CD8-positive, alpha-beta T cell (primary cell): ENCODE measurements at places on chromosomes 12 and 14.

- no peak for DNase-seq
Observed at GRCh38 chr12:132286912-132287311, 42.5 kb downstream of the GALNT9 start.

DNA sequence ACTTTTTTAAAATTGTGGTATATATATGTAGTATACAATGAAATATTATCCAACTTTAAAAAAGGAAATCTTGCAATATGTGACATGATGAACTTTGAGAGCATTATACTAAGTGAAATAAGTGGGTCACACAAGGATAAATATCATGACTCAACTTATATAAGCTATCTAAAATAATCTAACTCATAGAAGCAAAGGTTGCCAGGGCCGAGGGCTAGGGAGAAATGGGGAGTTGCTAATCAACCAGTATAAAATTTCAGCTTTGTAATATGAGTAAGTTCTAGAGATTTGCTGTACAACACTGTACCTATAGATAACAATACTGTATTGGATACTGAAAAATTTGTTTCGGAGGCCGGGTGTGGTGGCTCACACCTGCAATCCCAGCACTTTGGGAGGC lies 38.5 kb downstream of the TAOK3 start:
- no peak for DNase-seq

DNA sequence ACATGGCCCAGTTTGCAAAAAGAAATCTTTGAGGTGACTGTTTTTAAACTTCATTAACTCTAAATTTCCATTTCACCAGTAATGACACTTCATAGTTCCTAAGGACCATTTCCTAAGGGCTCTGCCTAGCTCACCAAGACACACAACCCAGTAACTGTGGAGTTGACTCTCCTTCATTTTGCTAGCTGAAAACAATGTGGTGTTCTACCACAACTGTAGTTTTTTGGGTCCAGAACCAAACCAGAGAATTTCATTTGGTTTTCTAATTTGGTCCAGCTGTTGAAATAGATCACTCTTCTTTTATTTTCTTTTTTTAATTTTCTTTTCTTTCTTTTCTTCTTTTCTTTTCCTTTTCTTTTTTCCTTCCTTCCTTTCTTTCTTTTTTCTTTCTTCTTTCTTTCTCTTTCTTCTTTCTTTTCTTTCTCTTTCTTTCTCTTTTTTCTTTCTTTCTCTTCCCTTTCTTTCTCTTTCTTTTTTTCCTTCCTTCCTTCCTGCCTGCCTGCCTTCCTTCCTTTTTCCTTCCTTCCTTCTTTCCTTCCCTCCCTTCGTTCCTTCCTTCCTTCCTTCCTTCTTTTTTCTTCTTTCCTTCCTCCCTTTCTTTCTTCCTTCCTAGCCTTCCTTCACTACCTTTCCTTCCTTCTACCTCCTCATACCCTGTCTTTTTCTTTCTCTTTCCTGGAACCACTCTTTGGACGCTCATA lies 18.5 kb upstream of the LUM start:
- no peak for DNase-seq

DNA sequence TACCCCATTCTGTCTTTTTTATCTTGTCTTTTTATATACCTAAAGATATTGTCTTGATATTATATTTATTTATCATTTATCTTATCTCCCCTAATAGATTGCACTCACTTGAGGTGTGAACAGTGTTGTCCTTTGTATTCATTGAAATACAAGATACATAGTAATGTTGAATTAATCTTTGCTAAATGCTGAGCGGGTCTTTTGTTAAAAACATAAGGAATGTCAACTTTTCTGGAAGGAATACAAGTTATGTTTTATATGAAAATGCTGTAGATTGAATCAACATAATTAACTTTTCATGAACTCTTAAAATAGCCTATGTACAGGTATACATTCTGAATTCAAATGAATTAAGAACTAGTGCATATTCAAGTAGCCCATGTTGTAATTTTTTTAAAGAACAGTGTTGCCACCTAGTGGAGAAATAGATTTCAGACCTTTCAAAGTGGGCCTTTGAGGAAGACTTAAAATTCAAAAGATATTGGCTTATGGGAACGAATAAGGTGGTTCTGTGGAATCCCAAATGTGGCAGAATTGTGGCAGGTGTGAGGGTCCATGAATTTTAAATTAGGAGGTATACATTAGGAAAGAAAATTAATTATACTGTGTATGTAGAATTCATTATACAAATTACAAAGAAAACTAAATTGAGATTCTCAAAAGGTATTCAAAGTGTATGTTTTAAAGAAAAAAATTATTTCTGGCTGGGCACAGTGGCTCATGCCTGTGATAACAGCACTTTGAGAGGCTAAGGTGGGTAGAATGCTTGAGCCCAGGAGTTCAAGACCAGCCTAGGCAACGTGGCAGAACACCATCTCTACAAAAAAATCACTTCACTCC lies 19.1 kb downstream of the BBOF1 start:
- DNase-seq: no peak

- DNase-seq: no peak
Observed at GRCh38 chr12:48039151-48039550, 34.9 kb upstream of the COL2A1 start.

- no peak for DNase-seq
Observed at GRCh38 chr12:88230271-88230670, 88.2 kb downstream of the TMTC3 start.

DNA sequence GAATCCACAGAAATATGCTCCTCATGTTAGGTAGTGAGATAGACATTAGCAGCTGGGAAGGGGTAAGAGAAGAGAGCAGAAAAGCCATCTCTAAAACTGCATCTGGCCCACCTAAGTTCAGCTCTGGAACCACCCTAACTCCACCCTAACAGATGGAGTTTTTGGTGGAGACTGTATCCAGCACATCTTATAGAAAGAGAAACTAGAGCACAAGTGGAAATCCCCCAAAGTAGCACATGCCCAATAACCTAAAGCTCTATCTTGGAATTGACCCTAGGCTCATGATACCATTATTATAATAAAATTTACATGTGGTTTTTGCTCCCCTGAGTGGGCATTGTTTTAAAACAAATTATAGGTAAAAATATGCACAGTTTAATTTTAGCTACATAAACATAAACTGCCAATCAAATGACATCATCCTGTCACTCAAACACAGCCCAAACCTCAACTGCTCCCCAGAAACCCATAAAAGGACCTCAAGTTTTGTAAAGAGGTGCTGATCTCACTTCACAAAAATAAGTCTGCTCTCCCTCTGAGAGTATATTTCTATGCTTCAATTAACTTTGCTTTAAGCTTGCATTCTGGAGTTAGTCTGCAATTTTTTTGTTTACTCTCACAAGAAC lies 206.4 kb downstream of the PIK3C2G start:
- DNase-seq: no peak

GRCh38 chr14:72583316-72584272 lies 310.3 kb downstream of the DPF3 start:
- DNase-seq: no peak

- DNase-seq: no peak
Observed at GRCh38 chr12:65495233-65495632, 216.8 kb downstream of the MSRB3 start.

- DNase-seq: no peak
Observed at GRCh38 chr14:22599349-22599748, 1.2 kb downstream of the ABHD4 start.

DNA sequence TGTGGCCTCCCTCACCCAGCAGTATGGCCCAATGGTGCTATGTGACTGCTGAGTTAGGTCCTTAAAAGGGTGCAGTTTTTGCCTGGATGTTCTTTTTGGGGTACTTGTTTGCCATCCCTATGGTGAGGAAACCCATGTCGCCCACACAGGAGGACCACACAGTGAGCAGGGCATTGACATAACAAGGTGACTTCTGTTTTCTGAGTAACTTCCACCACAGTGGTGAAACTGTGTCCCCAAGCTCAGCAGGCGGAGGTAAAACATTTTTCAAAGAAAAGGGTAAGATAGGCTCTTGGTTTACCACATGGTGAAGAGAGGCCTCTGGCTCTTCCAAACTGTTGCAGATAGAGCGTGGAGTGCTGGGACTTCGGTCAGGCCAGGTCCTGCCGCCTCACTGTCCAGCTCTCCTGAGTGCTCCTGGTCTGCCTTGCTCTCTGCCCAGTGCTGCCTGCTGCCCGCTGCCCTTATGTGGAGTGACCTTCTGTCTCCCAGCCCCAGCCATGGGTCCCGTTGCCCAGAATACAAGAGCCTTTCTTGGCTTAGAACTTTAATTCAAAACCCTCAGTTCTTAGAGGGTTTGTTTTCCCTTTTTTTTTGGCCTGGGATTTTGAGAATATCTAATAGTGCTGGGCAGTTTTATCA lies 54.0 kb downstream of the TRAF3 start:
- no peak for DNase-seq

DNA sequence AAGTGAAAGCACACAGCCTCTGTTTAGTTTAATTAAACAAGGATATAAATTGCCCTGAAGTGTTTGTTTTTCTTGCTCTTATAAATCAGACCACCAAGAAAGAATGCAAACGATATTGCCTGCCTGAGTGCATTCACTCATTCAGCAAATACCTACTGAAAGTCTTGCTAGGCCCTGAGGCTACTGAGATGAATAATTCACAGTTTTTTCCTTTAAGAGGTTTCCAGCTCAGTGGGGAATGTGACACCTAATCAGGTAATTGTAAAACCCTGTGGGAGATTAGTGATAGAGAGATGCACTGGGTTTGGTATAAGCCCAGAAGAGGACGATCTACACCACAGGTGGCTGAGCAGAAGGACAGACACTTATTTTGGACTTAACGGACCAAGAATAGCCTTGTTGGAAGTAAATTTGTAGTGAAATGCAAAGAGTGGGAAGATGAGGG lies 151.4 kb downstream of the SLC35F4 start:
- DNase-seq: no peak

DNA sequence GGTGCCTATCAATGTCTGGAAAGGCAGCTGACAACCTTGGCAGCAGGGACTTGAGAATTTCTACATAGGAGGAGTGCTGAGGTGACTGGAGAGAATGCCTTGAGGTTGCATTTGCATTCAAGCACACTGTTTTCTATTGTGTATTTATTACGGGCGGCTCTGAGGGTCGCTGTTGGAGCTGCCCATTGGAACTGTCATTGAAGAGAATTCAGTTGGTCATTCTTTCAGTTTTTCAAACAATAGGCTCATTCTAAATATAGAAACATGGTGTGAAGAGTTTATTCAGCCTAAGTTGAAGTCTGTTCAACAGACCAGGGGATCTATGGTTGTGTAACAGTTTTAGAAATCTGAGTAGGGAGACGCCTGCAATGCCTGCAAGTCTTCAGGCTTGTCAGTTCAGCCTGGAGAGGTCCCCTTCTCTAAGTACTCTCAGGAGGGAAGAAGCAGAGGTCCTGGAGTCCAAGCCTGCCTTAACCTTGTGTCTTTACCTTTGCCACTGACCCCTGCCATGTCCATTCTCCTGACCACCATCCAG lies 9.8 kb upstream of the ABHD12B start:
- DNase-seq: no peak

DNA sequence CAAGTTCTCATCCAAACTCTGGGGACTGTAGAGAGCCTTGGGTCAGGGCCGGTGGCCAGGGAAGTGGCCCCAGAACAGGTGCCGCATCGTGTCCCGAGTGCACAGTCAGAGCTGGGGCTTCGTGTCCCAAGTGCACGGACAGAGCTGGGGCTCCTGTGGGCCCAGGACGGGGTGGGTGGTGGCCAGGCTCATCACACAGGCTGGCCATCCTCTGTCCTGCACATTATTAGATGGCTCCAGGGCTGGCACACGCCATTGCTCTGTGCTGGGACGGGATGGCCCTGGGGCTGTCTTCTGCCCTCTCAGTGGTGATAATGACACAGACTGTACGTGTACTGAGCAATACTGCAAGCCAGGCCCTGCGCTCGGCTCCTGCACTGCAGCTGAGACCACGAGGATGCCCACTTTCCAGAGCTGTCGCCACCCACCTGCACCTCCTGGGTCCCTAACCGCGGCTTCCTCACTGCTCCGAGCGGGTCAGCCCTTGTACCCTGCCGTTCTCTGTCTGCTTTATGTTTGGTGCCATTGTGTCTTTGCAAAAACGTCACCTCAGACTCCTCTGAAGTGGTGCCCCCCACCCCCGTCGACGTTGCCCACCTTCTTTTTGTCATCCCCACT lies 1.9 kb downstream of the FBRSL1 start:
- no peak for DNase-seq

DNA sequence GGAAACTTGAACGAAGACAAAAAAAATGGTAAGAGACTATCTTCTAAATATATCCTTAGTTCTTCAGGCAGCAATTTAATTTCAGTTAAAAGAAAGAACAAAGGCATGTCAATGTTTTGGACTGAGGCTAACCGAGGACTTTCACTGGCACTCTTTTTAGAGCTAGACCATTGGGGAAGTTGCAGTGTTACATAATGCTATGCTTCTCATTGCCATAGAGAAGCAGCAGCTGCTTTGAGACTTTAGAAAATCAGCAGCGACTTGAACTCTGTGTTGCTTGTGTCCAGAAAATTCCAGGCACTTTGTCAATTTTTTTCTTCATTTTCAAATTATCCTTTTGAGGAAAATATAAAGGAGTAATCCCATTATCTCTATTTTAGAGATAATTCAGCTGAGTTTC lies 964.2 kb downstream of the NRXN3 start:
- DNase-seq: no peak

GRCh38 chr14:39722547-39723273 lies 290.5 kb upstream of the FBXO33 start:
- DNase-seq: no peak

- DNase-seq: no peak
Observed at GRCh38 chr12:56190695-56191155, 1.4 kb upstream of the SMARCC2 start.

- no peak for DNase-seq
Observed at GRCh38 chr12:112087055-112087850, 21.3 kb downstream of the NAA25 start.

DNA sequence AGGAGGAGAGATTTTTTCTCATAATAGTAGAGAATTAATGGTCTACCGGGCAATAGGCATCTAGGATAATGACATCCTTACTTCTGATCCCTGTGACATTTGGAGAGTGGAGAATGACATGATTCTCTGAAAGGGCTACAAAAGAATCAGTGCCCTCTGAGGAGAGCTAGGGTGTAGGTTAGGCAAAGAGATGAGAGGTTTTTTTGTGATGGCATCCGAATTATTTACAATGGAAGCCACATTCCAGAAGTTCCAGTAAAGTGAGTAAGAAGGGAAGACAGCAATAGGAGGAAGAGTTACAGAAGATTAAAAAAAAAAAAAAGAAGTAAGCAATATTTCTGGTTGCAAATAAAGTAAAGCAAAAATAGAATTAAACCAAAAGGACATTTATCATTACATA lies 478.0 kb downstream of the RMST start:
- DNase-seq: no peak

DNA sequence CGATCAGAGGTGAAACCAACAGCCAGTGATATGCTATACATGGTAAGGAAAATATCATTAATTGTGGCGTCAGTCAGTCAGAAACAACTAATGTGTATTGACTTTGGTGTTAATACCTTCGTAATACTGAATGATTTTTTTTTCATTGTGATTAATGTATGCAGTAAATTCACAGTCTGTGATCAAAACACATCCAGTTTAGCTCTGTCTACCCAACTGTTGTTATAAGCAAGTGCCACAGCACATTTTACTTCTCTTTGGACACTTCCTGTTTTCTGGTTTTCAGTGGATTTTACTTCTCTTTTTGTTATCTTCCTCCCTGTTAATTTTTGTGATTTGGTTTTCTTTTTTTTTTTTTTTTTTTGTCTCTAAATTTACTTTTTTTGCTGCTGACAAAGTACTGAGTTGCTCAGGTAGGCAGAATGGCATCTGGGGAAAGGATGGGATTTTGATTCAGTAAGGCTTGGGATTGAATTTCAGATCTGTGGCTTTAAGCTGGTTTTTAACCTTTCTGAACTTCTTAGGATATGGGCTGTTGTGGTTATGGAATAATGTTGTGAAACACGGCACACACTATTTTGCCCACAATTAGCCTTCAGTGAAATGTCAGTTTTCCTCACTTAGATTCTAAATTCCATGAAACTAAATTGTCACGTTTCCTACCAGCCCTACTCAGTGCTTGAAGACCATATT lies 604 bp downstream of the GLIPR1 start:
- DNase-seq: no peak
